Activated CD4-positive, alpha-beta T cell treated with anti-CD3 and anti-CD28 coated beads for 4 hours (primary cell): ENCODE measurements at places on chromosomes 5 and 9.
A peak's percentile ranks its signal among the peaks of the same experiment; 100 is the strongest.

DNA sequence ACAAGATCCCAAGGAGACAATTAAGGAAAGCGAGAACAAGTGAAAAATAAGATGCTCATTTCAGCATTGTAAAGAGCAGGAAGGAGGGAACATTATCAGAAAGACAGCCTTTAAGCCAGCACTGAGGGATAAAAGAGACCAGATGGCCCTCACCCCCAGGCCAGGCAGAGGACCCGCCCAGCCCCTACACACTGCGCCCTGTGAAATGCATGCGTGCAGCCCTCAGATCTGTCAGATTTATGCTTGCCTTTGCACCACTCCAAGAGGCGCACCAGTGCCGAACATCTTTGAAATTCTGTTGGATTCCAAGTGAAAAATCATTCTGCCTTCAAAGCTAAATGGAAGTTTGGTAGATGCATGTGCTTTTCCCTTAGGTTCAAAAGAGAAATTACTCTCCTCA lies 378.0 kb downstream of the MLLT3 start:
- no peak for DNase-seq

- no peak for DNase-seq
These were observed 261.8 kb downstream of the EBF1 start for GRCh38 chr5:158837908-158838307.

DNA sequence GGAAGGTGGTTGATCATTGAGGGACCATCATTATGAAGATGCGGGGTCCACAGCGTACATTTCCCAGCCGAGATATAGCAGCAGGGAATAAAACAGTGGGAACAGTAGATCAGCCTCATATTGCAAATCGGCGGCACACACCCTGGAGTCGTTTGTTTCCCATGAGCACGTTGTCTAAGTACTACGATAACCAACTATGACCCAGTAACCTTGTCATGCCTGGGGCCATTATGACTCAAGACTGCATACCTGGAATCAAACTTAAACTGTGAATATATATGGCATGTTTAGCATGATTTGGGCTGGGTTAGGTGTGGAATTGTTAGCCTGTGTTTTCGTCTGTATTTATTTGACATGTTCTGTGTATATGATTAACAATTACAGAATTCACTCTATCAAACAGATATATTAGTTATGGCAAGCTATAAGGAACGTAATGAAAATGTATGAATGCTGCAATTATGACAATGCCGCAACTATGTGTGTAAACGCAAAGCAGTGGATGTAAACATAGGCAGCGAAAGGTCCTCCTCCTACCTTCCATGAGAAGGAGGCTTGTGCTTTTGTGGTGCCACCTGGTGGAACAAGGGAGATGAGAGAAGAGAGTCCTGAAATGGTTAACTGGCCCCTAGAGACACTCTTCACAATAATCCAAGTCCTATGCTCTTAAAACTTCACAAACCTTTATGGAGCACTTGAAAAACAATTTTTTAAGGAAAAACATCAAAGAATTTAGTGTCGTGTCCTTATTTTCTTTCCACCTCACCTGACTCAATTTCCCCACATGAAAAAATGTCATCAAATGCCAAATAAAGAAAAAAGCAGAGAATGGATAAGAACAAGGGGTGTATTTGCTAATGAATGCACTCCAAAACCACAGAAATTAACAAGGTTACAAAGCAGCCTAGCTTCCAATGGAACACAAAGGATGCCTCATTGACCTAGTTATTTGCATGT lies 47.1 kb downstream of the SEMA5A start:
- no peak for DNase-seq

DNA sequence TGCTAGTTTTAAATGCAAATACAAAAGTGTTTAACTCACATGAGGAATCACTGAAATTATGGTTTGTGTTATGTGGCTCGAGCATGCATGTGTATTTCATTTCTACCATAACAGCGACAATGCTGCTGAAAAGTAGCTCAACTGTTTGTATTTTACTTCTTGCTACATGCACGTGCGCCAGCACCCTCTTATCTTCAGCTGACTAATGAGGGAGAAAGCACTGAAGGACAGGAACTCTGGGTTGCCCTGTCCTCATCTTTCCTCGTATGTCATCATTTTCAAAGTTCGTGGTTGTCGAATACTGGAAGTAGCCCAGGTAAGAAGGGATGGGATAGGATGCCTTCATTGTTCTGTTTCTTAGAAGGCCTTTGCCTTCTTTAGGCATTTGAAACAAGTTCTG lies 120.3 kb downstream of the SYK start:
- DNase-seq: no peak

GRCh38 chr9:122005597-122005996 lies 87.5 kb downstream of the TTLL11 start:
- DNase-seq: no peak

DNA sequence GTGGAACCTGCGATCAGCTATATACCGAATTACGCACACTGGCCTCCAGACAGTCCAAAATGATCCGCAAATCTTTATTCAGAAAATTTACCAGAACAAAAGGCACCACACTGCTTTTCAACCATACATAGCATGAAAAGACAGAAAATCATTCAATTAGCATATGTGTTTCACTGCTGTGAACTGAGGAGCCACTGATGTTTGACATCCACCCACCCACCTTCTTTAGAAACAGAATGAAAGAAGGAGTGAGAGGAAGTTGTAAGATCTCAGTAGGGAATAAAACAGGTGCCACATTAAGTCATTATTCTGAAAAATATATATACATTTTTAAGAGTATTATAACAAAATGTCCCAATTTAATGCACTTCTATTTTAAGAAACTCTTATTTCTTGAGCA lies 156.8 kb downstream of the NFIB start:
- DNase-seq: no peak

DNA sequence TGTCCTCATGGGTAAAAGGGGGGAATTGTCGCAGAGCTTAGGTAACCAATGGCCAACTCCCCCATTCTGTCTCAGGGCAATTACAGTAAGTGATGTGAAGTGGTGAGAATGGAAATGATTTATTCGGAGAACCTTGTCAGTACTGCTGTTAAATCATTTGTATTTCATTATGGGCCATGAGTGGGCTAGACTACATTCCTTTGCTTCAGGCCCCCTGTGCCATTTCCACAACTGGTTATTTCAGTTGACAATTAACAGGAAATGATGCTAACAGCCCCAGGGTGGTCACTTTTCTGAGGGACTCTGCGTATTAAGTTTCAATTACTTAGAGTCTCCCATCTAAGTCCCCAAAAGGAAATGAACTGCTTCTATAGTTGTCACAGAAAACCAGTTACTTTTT lies 653.7 kb downstream of the CCDC171 start:
- no peak for DNase-seq

DNA sequence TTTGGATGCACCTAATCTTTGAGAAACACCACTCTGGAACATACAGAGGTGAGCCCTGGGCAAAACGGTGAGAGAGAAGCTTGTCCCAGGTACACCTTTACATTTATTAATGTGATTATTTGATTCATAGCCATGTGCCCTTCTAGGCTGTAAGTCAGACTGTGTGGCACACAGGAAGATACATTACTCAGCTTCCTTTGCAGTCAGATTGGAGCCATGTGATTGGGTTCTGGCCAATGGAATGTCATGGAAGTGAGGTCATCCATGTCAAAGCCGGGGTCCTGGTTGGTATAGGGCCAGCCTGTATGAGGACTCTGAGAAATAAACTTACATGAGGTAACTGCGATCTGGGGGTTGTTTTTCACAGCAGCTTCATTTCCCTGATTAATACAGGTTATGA lies 106.8 kb upstream of the CD180 start:
- no peak for DNase-seq

GRCh38 chr5:75622564-75622963 lies 11.3 kb downstream of the ANKDD1B start:
- no peak for DNase-seq

DNA sequence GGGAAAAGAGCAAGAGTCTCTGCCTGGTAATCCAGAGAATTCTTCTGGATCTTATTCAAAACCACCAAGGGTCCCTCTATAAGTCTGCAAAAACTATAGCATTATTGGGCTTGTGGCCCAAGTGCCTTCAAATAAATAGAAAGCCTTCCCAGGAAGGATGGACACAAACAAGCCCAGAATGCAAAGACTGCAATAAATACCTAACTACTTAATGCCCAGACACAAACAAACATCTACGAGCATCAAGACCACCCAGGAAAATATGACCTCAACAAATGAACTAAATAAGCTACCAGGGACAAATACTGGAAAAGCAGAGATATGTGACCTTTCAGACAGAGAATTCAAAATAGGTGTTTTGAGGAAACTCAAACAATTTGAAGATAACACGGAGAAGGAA lies 355.8 kb upstream of the GRAMD2B start:
- DNase-seq: no peak

DNA sequence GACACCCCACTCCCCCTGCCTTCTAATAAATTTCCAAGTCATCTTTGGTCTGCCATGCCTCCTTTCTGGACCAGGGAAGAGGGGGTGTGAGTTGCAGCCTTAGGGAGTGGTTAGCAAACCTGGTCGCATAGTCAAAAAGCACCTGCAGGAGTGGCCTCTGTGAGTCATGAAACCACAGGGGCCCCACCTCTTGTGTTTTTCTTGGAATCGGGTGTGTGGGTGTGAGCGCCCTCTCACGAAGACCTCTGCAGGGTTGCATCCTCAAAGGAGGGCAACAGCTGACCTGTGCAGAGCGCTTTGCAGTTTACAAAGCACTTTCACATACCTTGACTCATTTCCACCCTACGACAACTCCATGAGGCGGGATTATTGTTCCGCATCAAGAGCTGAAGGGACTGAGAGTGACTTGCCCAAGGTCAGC lies 36.8 kb upstream of the TEX48 start:
- DNase-seq: peak; percentile 88

DNA sequence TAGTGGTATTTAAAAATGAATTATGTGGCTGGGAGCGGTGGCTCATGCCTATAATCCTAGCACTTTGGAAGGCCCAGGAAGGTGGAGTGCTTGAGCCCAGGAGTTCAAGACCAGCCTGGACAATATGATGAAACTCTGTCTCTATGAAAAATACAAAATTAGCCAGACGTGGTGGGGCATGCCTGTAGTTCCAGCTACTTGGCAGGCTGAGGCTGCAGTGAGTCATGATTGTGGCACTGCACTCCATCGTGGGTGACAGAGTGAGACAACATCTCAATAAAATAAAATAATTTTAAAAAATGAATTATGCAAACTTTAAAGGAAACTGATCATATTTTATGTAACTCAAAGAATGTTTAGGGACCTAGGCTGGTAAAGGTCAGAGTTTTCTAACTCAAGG lies 310.8 kb upstream of the DMRT1 start:
- no peak for DNase-seq

GRCh38 chr9:137691646-137692351 lies 73.0 kb downstream of the EHMT1 start:
- no peak for DNase-seq

GRCh38 chr5:114561415-114561814 lies 199.5 kb downstream of the KCNN2 start:
- DNase-seq: no peak

DNA sequence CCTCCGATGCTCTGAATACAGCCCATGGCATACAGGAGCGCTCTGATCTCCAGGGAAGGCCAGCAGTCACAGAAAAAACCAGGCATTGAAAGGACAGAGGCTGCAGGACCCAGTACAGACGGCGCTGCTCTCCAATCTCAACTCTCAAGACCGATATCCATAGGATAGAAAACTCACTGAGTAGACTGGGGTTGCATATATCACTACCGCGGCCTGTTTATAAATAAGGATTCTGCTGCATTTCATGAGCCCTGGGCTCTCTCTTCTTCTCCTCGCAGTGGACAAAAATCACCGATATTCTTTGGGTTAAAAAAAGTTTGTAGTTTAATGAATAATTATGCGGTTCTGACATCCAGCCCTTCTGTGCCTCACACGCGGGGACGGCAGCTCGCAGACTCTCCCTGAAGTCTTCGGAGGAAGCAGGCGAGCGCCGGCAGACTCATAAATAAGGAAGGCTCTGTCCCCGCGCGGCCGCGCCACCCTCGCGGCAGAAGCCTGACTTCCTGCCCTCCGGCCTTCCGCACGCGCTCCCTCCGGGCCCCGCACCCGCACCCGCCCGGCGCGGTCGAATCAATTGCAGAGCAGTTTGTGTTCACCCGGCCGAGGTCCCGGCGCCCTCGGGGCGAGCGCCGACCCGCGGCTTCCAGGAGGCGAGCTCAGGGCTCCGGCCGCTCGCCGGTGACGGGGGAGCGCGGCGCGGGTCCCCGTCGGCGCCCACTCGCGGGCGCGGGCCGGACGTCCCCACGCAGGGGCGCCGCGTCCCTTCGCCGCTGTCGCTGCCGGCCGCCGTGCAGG lies at the start of gene FAM78A:
Gene FAM78A, minus strand, starts transcription at position 417 of the 795 bp plus-strand sequence. Its CDS starts 331 bp downstream, at position 86.
- DNase-seq: no peak

DNA sequence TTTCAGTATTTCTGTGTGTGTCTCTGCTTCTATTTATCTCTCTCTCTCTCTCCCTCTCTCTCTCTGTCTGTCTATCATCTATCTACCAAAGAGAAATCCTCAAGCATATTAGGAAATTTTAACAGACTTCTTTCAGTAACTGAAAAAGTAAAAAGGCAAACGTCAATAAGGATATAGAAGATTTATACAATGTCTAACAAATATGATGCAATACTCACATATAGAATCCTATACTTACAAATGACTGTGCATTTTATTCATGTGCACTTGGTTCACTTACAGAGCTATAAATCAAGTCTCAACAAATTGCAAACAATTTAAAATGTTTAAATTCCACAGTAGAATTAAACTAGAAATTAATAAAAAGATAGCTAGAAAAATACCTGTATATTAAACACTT lies 289.0 kb downstream of the PSAT1 start:
- DNase-seq: no peak

- DNase-seq: no peak
These were observed 4.8 kb downstream of the SURF6 start for GRCh38 chr9:133331221-133331620.

DNA sequence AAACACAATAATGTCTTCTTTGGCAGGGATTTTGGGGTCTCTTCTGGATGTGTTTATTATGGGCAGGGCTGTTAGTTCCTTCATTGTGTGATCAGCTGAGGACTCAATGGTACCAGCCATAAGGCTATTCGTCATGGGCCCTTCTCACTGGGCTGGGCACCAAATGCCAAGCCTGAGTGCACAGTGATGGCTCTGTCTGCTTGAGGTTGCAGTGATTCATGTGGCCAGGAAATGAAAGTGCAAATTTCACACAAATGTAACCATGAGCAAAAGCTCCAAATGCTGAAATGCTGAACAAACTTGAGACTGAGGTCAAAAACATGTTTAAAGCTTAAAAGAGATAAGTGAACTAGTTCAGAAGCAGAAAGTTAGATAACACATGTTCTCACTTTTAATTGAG lies 191.0 kb downstream of the TARS1 start:
- DNase-seq: no peak

GRCh38 chr5:41392016-41392415 lies 118.4 kb downstream of the PLCXD3 start:
- DNase-seq: no peak

- peak; percentile 44 for DNase-seq
These were observed 29.8 kb upstream of the FBP1 start for GRCh38 chr9:94668928-94669729.

DNA sequence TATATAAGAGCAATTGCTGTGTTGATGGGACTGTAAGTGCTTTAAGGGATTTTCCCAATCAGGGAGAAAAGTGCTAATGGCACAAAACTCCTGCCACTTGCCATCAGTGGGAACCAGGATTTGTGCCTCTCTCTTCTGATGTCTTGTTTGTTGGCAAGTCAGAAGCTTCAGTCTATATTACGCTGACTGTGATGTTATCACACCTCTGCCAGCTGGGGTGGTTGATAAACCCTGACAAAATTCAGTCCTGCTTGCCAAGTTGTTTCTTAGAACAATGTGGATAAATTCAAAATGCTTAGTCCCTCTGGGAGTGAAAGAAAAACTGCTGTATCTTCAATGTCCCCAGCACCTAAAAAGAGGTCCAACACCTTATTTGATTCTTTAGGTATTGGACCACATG lies 161.4 kb upstream of the FBXL7 start:
- DNase-seq: no peak

- DNase-seq: peak; percentile 75
These were observed 38.4 kb downstream of the HRH2 start for GRCh38 chr5:175696139-175696854.
